ENCODE measurements at places on chromosomes 16 and 17.

DNA sequence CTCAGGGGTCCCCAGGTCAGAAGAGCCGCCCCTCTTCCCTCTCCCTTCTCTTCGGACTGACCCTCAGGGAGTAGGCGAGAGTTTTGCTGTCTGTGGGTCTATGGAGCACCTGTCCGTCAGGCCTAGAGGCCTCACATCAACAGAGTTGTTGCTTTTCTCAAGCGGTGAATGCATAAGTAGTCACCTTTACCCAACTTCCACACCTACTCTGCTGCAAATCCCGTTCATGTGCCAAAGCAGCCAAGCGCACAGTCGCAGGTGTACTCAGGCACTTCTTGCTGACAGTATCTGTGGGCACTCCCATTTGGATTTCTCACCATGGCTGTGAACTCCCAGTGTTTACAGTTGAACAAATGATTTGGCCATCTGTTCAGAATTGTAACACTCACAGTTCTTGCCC, 4.0 kb upstream of the FA2H start:
- DNase-seq: no peak

GRCh38 chr17:55706808-55707773, 15.6 kb downstream of the TMEM100 start:
- no peak for DNase-seq

DNA sequence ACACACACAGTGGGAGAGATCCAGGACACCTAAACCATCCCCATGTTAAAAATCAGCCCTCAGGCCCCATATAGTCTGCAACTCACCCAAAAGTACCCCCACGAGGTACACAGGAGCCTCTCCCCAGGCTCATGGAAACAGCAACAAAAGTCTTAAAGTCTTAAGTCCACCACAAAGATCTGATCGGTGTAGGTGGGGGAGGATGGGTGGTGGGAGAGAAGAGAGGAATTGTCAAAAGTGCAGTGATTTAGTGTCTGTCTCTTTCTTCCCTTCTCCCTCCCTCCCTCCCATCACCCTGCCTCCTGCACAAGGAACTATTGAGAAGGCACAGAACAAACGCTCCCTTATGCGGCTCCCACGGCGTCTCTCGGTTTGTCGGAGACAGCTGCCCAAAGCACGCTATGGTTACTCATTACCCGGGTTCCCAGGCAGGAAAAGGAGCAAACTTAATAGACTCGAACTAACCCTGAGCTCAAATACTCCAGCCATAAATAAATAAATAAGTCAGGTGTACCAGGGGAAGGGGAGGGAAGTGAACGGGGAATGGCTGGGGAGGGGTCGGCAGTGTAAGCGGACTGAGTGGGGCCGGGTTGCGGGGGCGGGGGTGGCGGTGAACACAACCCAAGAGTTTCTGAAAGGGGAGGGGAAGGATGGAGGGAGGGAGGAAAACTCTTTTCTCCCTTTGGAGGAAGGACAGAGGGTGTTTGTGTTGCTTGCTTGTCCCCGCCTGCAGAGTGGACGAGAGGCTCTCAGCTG, 477.4 kb downstream of the SLC39A11 start:
- no peak for DNase-seq

DNA sequence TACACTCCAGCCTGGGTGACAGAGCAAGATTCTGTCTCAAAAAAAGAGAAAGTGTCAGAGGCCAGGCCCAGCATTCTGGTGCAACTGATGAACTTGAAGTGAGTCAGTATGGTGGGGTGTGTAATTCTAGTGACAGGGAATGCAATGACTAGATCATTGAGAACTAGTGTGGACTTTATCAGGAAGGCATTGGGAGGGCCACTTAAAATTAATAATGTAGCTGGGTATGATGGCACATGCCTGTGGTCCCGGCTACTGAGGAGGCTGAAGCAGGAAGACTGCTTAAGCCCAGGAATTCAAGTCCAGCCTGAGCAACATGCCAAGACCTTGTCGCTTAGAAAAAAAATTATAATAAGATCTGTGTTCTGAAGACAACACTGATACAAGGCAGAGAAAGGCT, 90.8 kb downstream of the STX8 start:
- no peak for DNase-seq

DNA sequence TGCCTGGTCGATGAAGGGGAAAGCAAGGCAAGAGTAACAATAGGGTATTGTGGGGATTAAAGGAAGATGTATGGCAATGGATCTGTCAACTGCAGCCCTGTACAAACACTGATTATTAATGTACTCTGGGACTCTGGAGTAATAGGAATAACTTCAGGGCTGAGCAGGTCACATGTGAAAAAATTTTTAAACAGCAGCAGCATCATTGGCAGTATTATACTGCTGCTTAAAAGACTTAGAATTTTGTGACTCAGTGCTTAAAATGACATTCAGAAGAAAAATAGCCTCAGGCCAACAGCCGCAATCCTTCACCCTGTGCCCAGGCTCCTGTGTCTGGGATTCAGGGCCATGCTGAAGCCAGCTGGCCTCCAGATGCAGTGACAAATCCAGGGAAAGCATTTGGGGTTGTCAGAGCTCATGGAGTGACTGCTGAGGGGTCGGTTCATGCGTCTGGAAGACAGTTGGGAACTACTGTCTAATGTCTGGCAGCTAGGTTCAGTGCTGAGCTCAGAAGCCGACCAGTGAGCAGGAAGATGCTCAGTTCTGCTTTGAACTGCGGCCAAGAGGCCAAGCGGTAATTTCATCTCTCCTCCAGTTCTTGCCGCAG, 22.2 kb downstream of the TEX2 start:
- no peak for DNase-seq

GRCh38 chr17:75945211-75945610, 4.4 kb upstream of the FBF1 start:
- no peak for DNase-seq

All from activated naive CD4-positive, alpha-beta T cell treated with anti-CD3 and anti-CD28 coated beads, Interleukin-2, amount 50 U/mL, for 72 hours (primary cell).